ENCODE measurements at places on chromosomes 13 and 19.

GRCh38 chr13:47139519-47139918, 242.7 kb upstream of the HTR2A start:
- DNase-seq: no peak

DNA sequence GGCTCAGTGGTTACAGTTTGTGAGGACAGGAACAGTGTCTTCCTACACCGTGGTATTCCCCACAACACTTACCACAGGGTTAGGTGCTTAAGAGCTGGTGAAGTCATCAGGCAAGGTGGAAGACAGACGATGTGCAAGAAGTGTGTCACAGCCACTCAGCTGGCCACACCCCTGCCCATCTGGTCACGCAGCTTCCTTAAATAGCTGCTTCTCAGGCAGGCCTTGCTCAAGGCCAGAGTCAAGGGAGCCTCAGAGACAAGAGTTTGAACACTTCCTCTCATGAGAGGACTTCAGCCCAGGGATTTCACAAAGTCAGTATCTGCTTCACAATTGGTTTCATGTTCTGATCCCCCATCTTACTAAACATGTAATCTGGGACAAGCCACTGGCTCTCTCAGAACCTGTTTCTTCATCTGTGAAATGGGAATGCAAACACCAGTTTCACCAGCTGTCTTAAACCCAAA, 80.3 kb upstream of the FRY start:
- DNase-seq: no peak

GRCh38 chr13:58207501-58207900, 576.0 kb downstream of the PCDH17 start:
- no peak for DNase-seq

GRCh38 chr19:40808021-40808325, 9.0 kb downstream of the EGLN2 start:
- no peak for DNase-seq

DNA sequence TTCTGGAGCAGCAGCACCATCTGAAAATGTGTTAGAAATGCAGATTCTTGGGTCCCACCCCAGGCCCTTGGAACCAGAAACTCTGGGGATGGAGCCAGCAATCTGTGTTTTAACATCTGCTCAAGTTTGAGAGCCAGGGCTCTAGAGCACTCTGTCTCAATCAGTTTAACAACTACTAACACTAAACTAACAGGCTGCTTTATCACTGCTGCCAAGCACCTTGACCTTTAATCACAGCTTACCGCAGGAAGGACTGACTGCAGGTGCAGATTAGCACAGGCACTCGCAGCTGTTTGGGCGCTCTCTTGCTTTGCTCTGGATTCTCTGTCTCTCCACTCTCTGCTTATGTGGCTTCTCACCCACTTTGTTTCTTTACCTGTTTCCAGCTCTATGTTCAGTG, 163.5 kb downstream of the MTUS2 start:
- no peak for DNase-seq

- no peak for DNase-seq
Measured at GRCh38 chr13:89650226-89650625, 1697.3 kb upstream of the MIR17HG start.

DNA sequence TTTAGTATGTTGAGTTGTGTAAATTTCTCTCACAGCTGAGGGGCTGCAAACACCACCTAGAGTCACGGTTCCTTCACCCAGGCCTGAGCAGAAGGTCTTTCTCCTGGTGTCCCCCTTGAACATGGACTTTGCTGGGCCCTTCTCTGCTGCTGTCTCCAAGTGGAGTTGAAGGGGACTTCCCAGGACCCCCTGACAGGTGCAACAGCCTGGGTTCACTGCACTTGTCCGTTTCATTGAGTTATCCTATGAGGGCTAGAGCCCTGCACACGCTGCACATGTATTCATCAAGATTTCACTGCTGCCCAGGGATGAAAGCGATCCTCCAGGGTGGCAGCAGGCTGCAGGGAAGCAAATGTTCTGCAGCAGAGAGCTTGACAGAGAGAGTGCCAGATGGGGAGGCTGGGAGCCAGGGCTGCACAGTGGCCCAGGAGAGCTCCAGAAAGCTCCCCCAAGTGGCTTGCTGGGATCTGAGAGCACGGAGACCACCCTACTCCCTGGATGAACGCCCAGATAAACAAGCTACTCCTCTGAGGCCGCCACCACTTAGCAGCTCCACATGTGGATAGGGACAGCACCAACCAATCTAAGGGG, 10.3 kb downstream of the TMEM272 start:
- DNase-seq: no peak

GRCh38 chr19:48393559-48394330, at the start of gene GRIN2D:
TSS of gene GRIN2D (plus strand) at chr19:48393668. CDS start at chr19:48398393, 4,725 bp downstream.
- peak; percentile 40 for DNase-seq

DNA sequence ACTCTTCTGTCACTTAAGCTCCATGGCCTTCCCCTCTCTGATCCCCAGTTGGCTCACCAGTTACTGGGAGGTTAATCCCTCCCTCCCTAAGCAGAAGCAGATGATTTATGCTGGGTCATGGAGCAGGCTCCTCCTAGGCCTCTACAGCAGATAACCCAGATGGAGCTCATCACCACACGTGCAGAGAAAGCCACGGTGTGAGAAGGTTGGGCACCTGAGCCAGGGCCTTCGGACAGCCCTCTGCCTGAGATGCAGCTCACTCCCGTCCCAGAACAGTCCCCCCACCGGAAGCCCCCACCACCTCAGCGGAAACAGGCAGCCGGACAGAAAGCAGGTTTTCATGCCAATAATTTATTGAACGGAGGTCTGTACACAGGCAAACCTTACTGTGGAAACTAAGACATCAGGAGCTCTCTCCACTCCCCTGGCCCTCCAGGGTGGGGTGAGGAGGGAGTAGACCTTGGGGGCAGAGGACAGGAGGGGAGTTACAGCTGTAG, 9.8 kb downstream of the ZNF526 start:
- no peak for DNase-seq

GRCh38 chr19:41570179-41570578, 5.8 kb upstream of the CEACAM21 start:
- DNase-seq: no peak

- peak; percentile 47 for DNase-seq
Measured at GRCh38 chr13:64688893-64689677, 2541.1 kb downstream of the PCDH9 start.

- no peak for DNase-seq
Measured at GRCh38 chr19:6677883-6678689, 8.1 kb upstream of the TNFSF14 start.

DNA sequence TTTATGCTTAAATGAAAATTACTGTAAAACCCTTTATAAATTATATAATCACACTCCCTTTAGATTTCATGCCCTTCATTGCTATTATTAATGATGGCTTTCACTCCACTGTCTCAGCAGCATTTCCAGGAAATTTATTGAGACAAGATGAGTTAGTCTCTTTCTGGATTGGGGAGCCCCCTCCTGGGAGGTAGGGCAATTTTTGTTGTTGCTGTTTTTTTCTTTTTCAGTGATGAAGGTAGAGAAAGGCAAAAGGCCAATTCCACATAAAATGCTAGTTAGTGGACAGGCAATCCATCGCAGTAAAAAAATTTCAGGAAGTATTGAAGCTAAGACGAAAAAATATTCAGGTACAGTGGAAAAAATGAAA, 80.2 kb downstream of the TEX26 start:
- peak; percentile 66 for DNase-seq

- DNase-seq: no peak
Measured at GRCh38 chr19:19064098-19064722, 416 bp downstream of the SLC25A42 start.

GRCh38 chr13:99774644-99775043, 196.9 kb downstream of the ZIC5 start:
- peak; percentile 9 for DNase-seq

DNA sequence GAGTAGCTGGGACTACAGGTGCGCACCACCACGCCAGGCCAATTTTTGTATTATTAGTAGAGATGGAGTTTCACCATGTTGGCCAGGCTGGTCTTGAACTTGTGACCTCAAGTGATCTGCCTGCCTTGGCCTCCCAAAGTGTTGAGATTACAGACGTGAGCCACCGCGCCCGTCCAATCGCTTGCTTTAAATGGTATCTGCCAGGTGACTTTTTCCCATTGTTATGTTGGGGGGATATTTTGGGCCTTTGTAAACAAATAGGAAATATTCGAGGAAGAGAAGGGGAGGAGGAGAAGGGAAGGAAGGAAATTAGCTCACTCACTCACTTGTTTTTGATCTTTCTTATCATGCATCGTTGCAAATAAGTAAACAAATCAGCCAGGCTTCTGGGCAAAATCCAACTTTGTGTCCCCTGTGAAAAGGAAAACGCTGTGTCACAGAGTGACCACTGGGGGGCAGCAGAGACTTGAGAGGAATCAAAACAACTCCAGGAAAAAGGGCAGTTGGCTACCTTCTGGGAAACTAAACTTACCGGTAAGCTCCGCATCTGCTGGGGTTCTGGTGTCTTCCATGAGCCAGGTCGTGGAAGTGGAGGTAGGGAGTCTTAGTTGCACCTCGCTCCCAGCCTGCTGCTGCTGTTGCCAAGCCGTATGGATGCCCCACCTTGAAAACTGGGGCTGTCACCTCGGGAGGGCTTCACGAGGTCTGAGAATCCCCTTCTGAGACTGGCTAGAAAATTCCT, 9.3 kb upstream of the RANBP3 start:
- DNase-seq: peak; percentile 95

GRCh38 chr19:45079911-45080370, 881 bp downstream of the GEMIN7 start:
- no peak for DNase-seq

DNA sequence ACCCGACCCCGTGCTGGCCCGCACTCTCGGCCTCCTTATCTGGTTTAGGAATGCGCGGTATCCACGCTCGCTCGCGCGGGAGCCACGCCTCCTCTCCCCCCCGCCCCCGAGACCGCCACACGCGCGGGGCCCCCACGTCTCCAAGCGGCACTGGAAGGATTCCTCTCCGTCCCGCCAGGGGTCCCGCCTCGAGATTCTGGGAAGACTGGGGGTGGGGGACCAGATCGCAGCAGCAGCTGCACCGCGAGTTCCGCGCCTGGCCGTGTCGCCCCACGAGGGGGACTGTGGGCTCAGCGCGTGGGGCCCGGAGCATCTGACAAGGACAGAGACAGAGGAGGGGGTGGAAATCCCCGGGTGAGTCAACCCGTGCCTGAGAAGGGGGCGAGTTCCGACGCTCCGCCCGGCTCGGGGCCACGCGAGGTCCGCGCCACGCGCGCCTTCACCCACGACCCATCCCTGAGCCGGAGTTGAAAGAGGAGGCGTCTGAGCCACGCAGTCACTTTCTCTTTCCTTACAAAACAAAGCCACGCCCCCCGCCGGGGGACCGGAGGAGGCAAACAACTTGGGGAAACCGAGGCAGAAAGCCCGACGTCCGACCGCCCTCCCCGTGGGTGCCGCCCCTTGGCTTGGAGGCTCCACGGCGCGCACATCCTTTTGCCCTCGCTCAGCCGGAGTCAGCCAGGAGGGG, 814 bp downstream of the S1PR2 start:
- DNase-seq: peak; percentile 81

DNA sequence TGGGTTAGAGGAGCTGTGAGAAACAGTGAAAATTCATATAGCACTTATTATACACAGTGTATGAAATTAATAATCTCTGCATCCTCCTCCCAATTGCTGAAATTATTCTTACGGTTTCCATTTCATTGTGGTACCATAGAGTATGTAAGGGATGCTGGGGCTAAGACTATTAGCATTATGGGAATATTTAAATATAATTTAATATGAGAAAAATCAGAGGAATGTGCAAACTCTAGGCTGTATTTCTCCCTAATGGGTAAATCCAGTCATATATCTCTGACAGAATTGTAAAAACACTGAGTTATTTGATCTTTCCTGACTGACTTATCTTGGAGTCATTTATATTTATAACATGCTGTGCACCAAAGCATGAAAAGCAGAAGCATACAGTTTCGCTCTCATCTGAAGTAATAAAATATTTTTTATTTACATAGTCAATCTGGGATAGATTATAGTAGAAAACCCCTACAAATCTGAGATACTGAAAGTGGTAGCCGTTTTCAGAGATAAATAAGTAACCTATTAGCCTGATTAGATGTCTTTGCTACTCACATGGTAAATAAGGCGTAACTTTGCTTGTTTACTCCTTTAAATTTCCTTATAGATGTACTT, 34.9 kb downstream of the LRCH1 start:
- no peak for DNase-seq

GRCh38 chr19:44593294-44593693, 20.1 kb upstream of the IGSF23 start:
- no peak for DNase-seq

DNA sequence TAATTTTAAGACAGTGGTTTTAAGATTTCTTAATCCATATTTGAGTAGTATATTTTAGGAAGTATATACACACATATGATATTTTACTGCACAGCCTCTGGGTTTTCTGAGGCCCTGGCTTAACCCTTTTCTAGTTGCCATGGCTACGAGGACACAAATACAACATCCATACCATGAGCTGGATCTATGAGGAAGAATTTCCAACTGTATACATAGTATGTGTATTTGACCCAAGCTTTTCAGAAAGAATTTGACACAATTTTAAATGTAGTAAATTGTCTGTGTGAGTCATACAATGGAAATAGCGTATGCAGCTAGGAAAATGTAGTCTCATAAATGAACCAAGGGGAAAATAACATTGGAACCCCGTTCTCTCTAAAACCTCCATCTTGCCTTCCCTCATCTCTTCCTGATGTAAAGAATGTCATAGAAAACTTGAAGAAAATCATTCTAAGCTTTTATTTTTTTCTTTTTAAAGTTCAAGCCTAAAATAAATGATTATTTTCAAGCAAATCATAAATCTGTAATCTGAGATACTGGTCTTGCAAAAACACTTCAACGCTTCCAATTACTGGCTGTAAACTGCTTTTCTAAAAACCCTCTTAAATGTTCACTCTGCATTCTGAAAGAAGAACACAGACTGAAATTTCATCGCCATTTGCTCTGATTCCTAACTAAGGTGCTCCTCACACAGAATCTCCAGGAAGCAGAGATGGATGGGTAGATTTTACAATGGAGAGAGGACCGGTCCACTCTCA, 172.4 kb downstream of the LACC1 start:
- DNase-seq: peak; percentile 65

DNA sequence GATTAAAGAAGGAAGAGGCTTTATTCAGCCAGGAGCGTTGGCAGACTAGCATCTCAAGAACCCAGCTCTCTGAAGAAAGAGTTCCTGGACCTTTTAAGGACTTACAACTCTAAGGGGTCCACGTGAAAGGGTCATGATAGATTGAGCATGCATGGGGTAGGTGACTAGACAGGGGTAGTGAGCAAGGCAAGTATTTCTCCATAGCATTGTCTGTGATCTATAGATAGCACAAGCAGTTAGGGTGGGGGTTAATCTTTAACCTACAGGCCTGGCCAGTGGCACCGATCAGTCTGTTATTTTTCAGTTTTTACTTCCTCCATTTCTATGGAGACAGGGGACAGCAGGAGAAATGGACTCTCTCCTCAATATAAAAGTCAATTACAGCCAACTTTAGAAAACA, 983.7 kb downstream of the SLITRK1 start:
- no peak for DNase-seq

DNA sequence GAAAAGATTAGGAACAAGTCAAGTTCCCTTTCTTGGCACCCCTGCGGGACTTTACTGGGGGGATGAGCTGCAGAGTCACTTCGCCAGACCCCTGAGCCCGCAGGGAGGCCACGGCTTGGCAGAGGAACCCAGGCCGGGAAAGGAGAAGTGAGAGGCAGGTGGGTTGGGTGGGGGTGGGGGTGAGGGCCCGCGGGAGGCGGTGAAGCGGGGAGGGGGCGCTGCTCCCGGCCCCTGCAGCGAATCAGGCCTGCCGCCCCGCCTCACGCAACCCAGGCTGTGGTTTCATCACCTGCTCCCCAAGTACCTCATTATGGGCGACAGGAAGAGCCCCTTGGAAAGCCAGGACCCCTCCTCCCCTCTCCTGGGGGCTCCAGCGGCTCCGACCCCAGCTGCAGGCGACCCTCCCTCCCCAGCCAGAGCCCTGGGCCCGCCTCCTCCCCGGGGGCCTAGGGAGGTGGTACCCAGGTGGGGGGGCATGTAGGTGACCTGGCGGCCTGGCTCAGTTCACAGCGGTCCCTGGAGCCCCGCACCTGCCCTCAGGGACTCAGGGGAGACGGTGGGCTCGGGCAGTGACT, 9.5 kb downstream of the MEF2B start:
- no peak for DNase-seq
